ENCODE measurements at places on chromosomes 1 and 21.

GRCh38 chr1:244710474-244711062, 57.6 kb downstream of the DESI2 start:
- DNase-seq = no peak

- DNase-seq = peak; percentile 7
Observed at GRCh38 chr1:147890177-147890790, 12.3 kb upstream of the GJA8 start.

DNA sequence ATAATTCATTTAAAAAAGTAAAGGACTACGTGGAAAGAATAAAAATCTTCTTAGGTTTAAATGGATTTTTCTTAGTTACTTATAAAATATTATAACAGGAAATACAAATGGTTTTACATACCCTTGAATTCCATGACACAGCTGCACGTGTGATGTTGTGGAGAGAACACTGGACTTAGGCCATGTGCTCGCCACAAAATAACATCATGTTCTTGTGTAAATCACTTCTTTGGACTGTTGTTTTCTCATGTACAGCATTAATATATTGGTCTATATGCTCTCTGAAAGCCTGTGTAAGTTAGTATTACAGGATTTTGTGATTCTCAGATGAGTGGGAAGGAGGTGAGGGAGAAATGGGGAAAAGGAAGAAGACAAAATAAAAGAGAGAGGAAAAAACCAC, 228.2 kb downstream of the DNM3 start:
- DNase-seq = no peak

DNA sequence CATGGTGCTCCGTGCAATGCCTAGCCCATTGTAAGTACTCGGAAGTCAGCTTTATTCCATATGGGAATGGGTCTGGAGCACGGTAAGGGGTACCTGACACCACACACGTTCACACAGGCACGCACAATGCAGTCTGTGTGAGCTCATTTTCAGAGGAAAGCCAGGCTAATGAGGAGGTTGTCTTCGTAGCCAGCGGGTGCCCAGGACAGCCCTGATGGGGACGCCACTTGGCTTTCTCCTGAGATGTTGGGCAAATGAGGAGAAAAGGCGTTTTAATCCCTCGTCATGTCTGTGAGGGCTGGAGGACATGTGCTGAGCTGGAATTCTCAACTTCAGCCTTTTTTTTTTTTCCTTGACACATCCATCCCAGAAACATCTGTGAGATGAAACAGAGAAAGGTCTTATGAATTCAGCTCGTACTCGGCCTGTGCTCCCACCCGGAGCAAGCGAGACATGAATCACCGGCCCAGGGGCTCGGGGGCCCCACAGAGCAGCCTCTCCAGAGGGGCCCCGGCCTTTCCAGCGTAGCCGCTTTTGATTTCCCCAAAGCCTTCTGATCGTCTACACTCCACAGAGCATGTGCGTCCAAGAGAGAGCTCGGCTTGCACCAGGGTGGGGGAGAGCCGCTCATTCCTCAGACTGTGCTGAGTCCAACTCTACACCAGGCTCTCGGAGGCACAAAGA, 125.1 kb downstream of the EPHB2 start:
- no peak for DNase-seq

DNA sequence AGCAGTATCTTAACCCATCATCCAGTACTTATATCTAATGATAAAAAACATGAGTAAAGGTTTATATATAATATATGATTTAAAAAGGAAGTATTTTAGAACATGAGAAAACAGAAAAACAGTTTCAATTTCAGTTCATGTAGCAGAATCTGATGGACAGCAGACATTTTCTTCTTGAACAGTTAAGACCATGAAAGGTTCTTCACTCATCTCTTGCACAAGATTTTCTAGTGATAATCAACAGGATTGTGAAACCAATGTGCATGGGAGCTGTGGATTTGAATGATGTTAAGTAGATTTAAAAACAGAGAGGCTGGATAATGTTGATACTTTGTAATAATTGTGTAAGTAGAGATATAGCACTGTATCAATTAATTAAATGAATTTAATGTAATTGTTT, 1297.6 kb downstream of the BRINP3 start:
- no peak for DNase-seq

DNA sequence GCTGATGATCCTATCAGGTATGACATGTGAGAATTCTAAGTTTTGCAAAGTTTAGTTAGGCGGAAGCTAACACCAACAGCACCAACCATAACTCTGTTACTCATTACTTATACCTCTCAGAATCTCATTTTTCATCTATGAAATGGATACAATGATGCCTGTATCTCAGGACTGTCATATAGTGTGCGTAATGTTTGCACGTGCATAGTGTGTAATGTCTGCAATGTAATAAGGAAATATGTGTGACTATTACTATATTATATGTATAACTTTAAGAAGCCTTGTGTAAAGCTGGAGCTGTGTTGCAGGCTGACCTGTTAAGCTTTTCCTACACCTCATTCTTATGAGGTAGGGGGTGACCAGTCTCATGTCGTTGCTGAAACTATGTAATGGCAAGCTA, 13.0 kb downstream of the ADCY10 start:
- DNase-seq = no peak

DNA sequence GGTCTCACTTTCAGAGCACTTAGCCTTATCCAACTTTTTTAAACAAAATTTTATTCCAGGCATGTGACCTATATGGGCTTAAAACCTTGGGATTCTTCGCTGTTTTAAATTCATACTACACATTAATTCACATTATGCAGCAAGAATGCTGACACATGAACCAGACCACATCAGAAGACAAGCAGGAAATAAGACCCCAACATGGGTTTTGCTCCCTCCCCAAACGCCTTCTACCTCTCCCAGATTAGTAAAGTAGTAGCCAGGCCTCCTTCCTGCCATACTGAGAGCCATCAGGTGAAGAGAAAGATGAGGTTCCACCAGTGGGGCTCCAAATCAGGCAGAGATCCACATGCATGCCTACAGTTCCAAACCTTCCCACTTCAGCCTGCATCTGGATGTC, 3.7 kb downstream of the IGSF3 start:
- no peak for DNase-seq

- no peak for DNase-seq
Observed at GRCh38 chr1:214472364-214472763, 79.0 kb downstream of the PTPN14 start.

- no peak for DNase-seq
Observed at GRCh38 chr1:16249596-16250241, 12.7 kb upstream of the CPLANE2 start.

DNA sequence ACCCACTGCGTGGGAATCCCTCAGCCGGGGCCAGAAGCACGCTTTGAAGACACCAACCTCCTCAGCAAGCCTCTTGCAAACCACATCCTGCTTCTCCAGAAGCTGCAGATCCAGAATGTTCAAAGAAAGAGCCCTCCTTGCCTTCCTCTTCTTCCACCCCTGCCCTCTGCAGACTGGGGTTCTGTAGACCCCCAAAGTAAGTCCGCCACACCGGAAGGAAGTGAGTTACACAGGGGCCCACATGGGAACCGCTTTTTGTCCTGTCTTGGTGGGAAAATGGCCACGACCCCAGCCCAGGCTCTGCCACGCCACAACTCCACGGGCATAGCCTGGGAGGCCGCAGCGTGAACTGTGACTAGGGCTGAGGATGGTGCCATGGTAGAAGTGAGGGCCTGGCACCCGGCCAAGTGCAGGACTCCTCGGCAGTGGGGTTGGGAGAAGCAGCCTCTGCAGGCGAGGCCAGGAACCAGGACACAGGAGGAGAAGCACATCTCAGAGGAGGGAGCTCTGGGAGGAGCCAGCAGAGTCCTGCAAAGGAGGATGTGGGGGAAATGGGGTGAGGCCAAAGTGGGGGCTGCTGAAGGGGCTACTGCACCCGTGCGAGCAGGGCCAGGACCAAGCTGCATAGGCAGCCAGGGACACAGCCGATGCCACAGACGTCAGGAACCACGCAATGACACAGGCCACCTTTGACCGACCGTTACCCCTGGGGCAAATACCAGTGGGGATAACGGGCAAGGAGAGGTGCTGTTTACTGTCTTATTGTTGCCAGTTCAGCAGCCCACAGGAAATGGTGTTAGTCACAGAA, 30.9 kb downstream of the PDE9A start:
- no peak for DNase-seq

DNA sequence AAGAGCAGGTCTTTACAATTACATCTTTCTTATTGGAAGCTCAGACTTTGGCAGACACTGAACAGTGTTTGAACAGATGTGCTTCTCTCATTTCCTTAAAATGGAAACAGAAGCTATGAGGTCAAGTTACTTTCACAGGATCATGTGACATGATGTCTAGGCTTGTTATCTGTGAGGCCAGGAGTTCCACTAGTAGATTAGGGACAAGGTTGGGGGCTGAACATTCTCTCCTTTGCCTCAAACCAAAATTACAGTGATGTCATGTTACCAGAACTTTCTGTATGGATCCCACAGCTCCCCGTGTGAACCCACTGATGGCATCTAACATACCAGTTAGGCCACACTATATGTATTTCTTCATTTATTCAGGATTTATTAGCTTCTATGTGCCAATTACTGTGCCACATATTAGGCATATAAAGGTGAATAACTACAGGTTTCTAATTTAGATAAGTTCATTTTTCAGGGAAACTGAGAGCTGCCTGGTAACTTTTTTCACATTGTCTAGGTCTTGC, 6.0 kb downstream of the DYNLT5 start:
- no peak for DNase-seq

DNA sequence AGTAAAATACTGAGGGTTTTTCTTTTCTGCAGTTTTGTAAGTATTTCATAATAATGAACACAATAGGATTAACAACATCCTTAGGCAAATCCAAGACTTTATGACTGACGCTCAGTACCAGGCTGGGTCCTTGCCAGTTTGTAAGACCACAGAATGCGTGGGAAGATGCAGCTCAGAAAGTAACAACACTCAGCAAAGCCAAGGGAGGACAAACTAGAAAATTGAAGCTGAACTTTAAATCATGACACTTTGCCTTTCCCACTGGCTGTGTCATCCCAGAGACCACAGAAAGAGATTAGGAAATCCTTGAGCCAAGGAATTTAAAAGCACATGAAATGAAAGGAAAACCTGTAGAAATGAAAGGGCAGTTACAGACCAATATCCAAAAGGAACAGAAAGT, 426.3 kb upstream of the CHRM3 start:
- DNase-seq = no peak

- no peak for DNase-seq
Observed at GRCh38 chr1:202007805-202008489, 2.4 kb upstream of the ELF3 start.

- no peak for DNase-seq
Observed at GRCh38 chr1:80917826-80918225, 882.9 kb upstream of the ADGRL2 start.

DNA sequence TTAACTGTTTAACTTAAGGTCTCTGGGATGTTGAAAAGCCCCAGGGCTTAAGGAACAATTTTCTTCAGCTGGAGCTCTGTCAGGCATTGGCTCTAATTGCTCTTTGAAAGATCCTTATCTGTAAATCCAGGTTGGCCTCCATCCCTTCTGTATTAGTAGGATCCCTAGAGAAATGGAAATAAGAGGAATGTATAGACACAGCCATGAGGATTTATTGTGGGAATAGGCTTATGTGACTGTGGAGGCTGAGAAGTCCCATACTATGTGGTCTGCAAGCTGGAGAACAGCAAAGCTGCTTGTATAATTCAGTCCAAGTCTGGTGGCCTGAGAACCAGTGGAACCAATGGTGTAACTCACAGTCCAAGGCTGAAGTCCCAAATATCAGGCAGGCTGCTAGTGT, 47.6 kb upstream of the VAV3 start:
- no peak for DNase-seq

- DNase-seq = no peak
Observed at GRCh38 chr1:236753516-236753915, 41.6 kb upstream of the MTR start.

GRCh38 chr1:76303340-76303717, 228.8 kb downstream of the ST6GALNAC3 start:
- no peak for DNase-seq

GRCh38 chr1:28890435-28890834, 23.9 kb upstream of the EPB41 start:
- DNase-seq = no peak

GRCh38 chr1:214002060-214002459, 14.3 kb downstream of the PROX1 start:
- no peak for DNase-seq

DNA sequence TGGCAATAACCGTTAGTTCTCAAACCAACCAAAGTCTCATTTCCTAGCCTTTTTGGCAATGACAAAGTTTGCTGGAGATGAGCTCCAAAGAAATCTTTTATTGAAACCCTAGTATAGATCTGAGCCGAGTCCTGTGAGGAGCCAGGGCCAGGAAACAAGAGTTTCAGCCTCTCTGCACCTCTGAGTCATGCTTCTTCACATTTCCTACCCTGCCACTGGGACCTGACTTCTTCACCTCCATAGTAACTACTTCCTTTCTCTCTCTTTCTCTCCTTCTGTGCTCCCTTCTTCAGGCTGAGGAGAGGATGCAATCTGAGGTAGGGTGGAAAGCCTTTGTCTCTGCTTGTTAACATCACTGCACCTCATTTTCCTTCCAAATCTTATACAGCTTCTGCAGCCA, 38.7 kb upstream of the IPO9 start:
- no peak for DNase-seq

- DNase-seq = no peak
Observed at GRCh38 chr1:11207898-11208611, 18.9 kb downstream of the ANGPTL7 start.

DNA sequence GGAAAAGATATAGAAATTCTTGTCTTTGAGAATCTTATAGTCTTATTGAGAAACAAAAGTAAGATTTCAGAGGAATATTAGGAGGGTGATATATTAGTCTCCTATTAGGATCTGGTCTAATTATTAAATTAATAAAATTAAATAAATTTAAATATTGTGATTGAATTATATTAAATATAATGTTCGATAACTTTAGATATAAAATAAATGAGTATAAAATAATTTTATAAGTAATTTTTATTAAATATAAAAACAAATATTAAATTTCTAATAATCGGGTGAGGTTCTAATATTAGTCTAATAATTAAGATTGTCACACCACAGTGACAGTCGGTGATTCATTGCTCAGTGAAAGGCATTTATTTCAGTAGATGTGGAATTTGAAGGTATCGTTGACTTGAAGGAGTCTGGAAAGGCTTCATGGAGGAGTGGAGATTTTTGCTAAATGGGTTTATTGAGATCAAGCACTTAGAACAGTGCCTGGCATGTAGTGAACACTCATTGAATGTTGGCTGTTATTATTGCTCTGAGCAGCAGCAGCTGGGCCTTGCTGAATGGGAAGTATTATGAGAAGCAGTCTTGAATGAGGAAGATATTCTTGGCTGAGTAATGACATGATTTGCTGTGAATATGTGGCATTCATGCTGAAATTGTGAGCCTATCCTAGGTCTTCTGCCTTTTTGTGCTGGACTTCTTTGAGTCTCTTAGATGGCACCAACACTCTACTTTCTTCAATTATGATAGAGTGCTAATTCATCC, 74.6 kb downstream of the USP25 start:
- DNase-seq = peak; percentile 4

GRCh38 chr1:211947396-211948295, 87.7 kb downstream of the INTS7 start:
- DNase-seq = no peak
